ENCODE measurements at places on chromosomes 7 and 10.

DNA sequence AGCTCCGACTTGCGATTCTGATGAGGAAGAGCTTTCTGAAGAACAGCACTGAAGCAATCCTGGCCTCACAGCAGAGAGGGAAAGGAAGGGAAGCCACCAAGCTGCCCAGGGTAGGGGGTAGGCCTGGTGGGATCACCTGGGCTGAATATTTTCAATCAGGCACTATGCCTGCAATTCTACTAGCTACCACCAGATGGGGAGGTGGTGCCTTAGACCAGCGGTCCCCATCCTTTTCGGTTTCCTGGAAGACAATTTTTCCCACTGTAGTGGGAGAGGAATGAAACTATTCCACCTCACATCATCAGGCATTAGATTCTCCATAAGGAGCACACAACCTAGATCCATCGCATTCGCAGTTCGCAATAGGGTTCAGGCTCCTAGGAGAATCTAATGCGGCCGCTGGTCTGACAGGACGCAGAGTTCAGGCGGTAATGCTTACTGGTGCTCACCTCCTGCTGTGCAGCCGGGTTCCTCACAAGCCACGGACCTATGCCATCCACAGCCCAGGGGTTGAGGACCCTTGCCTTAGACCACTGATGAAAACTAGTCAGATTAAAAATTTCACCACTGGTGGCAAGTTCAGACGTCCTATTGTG lies 2.7 kb downstream of the LRRC20 start:
- no peak for DNase-seq

- DNase-seq: no peak
Observed at GRCh38 chr7:27151341-27151930, 947 bp downstream of the HOXA3 start.

GRCh38 chr7:11751807-11752389 lies 80.1 kb downstream of the THSD7A start:
- no peak for DNase-seq

DNA sequence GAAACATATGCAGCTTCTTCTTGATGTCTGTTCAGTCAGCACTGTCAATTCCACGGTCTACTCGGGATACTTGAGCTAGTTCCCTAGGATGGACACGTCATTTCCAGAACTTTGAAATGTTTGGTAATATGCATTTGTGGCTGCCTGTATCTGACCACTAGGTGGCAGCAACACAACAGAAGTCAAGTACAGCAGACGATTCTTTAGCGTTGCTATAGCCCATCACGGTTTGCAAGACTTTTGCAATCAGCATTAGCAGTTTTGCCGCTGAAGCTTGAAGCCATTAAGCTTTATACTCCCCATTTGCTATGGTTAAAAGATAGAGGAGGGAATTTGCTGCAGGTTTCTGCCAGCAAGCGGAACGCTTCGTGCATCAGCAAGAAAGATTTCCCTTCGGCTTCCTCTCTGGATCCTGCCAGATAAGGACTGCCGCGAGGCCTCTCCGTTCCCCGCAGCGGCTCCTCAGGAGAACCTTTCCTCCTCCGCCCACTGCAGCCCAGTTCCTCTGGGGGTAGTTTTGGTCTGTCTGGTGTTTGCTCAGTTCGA lies 63.5 kb downstream of the ABCC2 start:
- DNase-seq: peak; percentile 85

GRCh38 chr7:28301148-28301641 lies 111.1 kb upstream of the CREB5 start:
- no peak for DNase-seq

DNA sequence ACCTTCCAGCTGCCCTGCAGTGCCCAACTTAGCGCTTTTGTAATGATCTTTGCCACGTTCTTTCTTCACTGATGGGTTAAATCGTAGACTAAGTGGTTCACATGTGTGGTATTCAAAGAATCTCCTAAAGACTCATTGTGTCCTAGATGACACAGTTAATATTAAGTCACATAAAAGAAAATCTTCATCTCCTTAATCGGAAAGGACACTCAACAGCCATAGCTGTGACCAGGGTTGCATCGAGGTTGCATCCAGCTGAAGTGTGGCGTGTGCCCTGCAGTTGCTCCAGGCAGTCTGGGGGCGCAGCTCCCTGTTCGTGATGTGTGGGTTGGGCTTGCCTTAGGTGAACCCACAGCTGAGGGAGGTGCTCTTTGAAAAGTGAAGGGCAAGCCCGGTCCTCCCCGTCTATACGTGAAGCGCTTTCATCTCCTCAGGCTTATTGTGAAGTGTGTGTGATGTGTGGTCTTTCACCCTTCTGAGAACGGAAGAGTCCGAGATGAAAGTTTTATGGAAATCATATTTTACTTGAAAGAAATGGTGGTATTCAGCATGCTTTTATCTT lies 122.7 kb downstream of the TRRAP start:
- no peak for DNase-seq

- DNase-seq: no peak
Observed at GRCh38 chr7:111866787-111867186, 304.5 kb upstream of the IMMP2L start.

GRCh38 chr7:70763961-70764691 lies 367.8 kb upstream of the GALNT17 start:
- peak; percentile 35 for DNase-seq

DNA sequence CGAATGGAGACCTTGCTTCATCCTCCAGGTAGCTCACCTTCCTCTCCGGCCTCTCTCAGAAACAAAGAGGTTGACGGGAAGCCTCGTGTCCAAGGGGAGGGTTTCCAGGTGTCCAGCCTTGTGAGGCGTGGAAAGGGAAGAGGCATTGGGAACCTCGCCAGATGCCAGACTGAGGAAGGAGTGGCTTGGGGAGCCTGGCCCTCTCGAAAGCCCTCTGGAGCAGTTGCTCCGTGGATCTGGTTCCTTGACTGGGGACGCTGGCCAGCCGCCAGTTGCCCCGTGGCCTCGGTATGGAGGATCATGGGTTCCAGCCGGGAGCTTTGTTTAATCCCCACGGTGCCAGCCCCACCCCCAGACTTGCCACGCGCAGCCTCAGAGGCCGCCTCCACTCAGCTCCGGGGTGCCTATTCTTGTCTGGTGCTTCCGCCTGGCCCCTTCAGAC lies 30.3 kb upstream of the SUN1 start:
- no peak for DNase-seq

GRCh38 chr10:83516788-83517187 lies 622.5 kb upstream of the GHITM start:
- no peak for DNase-seq

- peak; percentile 81 for DNase-seq
Observed at GRCh38 chr7:25117226-25118047, 7.6 kb downstream of the CYCS start.

- DNase-seq: peak; percentile 47
Observed at GRCh38 chr10:114043532-114044246, at the start of gene ADRB1. TSS of gene ADRB1 (plus strand) at chr10:114043866. CDS start at chr10:114044133, 267 bp downstream.

- DNase-seq: no peak
Observed at GRCh38 chr10:128056303-128057050, 69.7 kb downstream of the MKI67 start.

DNA sequence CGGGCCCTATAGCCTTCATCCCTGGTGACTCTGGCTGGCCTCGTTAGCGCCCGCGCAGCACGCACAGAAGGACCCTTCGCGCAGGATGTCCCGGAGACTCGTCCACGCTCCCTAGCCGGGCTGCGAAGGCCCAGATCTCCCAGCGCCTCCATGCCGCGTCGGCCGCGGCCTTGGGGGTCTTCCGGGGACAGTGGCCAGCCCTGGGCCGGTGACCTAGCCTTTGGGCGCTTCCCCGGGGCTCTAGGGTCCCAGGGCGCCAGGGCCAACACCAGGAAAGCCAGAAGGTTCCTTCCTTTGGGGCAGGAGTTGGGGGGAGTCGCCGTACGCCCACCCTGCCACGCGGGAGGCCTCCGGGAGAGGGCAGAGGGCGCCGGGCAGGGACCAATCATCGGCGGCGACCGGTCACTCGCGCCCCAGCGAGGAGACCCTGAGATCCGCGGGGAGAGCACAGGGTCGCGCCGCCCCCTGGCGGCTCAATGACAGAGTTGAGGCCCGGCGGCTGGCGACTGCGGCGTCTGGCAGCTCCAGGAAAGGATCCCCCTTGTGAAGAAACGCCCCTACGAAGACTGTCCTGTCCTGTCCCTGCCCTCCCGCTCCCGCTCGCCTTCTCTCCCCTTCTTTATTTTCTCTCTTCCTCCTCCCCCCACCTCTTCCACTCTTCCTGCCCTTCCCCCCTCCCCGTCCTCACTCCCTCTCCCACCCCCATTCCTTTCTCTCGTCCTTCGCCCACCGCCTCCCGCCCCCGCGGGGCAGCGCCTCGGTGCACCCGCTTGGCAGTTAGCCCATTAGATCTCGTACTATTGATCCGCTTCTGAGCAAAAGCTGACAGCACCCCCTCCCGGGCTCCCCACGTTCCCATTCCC lies 62.3 kb upstream of the LBX1 start:
- peak; percentile 68 for DNase-seq

GRCh38 chr10:97222326-97222961 lies 36.7 kb upstream of the SLIT1 start:
- no peak for DNase-seq

DNA sequence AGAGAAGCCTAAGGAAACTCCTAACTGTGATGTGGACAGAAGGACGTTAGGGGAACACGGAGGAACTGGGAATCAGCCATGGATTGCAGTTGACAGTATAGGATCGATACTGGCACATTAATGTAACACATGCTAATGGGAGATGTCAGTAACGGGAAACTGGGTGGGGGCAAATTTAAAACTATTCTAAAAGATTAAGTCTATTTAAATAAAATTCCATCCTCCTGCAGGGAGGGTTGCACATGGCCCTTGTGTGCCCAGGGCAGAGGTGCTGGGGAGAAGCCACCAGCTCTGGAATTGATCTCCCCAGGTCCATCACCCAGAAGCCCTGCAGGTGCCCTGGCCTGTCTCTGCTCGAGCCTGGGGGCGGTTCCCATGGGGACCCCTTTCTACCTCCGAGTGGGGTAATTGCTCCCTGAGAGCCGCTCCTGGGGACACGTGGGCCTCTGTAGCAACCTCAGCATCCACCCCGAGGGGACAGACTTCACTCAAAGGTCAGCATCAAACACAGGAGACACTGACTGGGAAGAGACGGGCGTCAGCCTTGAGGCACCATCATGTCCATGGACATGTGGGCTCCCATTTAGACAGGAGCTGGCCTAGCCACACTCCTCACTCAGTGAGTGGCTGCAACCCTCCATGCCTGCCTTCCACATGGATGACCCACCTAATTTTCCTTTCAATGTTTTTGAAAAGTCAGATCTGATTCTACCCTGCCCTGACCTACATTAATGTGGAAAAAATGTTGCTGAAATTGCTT lies 21.1 kb downstream of the SCART1 start:
- DNase-seq: no peak

- no peak for DNase-seq
Observed at GRCh38 chr10:128738386-128738915, 612.2 kb upstream of the MKI67 start.

- DNase-seq: peak; percentile 70
Observed at GRCh38 chr10:79249186-79250121, 97.8 kb upstream of the PPIF start.
